ENCODE measurements at places on chromosomes 1 and 21.

GRCh38 chr1:32759521-32759981 is 57.0 kb upstream of the SYNC start:
- peak; percentile 16 for DNase-seq

DNA sequence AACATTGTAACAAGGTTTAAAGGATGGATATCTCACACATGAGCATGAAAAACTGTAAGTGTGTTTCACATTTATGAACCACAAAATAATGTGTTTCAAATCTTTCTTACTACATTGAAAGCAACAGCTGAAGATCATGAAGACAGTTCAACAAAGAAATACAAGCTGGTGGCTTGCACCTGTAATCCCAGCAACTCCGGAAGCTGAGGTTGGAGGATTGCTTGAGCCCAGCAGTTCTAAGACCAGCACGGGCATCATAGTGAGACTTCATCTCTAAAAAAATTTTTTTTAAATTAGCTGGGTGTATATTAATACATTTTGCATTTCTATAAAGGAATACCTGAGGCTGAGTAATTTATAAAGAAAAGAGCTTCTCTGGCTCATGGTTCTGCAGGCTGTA is 27.1 kb upstream of the C1orf198 start:
- DNase-seq = no peak

GRCh38 chr1:176364236-176364905 is 98.6 kb upstream of the PAPPA2 start:
- peak; percentile 8 for DNase-seq

DNA sequence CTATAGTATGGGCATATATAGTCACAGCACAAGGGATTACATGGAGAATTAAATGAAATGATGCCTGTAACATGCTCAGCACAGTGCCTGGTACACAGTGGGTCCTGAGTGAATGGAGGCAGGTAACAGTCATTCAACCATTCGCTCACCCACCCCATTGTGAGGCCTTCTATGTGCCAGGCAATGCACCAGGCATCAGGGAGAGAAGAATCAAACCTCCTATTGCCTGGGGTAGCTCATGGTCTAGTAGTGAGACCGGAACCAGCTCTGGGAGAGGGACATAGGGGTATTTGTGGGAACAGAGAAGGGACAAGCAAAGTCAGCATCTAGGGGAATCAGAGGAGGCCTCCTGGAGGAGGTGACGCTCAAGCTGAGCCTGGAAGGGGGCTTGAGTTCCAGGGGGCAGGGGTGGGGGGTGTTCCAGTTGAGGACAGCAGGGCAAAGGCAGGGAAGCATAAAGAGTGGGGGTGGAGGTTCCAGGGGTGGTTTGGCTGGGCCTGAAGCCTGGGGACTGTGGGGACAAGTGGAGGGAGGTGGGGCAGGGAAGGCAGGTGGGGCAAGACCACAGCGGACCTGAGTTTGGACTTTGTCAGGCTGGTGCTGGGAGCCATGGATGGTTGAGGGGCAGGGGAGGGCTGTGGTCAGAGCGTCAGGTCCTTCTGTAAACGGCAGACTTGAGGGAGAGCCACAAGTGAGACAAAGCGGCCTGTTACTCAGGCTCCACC is 591.6 kb downstream of the PTPRU start:
- DNase-seq = no peak

GRCh38 chr1:234923626-234924025 is 205.0 kb downstream of the TOMM20 start:
- no peak for DNase-seq

DNA sequence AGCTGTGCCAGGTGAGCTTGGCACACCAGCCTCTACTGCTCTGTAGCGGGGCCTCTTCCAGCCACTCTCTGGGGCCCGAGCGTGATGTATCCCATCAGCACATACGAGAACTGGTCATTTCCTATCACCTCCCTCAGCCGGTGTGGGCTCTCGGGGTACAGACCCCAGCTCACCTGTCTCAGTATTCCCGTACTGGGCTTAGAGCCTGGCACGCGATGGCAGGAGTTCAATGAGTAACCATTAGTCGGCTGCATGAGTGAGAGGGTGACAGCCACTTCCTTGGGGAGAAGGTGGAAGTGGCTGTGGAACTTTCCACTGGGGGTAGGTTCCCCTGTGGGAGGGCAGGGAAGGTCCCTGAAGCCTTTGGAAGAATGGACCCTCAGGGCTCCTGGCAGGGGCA is 46.1 kb downstream of the ECE1 start:
- DNase-seq = no peak

DNA sequence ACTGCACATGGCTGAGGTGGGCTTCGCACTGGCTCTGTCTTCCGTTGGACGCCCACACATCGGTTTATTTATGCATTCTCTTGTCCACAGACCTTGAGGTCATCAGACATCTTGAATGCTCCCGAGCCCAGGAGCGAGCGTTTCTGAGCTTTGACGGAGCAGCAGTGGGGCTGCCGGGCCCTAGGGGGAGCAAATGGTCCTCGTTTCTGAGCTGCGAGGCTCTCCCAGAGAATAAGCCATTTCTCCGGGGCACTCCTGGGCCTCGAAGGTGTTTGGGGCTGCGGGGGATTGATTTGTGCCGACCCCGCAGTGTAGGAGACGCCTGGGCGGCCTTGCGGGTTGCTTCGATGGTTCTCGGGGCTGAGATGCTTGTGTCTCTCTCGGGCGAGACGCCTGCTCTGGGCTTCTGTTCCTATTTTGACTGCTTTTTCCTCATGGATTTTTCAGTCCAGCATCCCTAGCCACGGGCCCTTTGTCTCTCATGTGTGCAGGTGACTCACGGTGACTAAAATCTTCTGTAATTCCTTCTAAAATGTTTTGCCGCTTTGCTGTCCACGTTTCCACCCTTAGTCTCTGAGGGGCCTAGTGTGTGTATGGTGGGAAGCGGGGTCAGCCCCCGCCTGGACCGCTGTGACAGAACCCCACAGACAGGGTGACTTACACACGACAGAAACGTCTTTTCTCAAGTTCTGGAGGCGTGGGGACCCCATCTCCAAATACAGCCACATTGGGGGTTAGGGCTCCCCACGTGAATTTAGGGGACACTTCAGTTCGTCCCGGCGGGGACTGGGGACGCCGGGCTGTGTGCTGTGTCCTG is 62.1 kb downstream of the FAAP20 start:
- peak; percentile 77 for DNase-seq

DNA sequence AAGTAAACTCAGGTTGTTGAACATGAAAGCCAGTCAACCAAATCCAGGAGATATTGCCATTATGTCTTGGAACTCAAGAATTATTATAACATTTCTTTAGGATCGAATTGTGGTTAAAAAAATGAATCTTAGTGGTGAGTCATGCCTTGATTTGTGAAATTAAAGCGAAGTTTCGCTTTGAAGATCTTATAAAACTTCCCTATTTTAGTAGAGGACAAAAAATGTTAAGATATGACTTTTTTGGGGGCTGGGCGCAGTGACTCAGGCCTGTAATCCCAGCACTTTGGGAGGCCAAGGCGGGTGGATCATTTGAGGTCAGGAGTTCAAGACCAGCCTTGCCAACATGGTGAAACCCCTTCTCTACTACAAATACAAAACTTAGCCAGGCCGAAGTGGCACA is 39.5 kb upstream of the PTBP2 start:
- no peak for DNase-seq

GRCh38 chr1:24827379-24828135 is 82.3 kb downstream of the CLIC4 start:
- no peak for DNase-seq

DNA sequence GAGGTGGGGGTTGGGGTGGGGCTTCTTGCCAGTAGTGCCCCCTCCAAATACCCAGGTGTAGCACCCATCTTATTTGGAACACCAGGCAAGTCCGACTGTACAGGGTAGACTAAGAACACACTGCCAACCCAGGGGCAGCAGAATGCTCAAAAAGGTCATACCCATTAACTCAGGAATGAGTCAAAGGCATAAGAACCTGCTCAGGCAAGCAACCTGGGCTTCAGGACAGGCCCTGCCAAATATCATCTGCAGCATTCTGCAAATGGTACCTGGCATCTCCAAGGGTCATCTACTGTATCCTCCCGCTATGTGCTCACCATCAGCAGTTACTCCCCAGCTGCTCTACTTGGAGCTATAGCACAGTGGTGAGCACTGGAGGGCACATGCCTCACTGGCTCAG is 19.4 kb downstream of the PEA15 start:
- DNase-seq = no peak

GRCh38 chr1:34918977-34919561 is 10.4 kb downstream of the DLGAP3 start:
- peak; percentile 62 for DNase-seq

DNA sequence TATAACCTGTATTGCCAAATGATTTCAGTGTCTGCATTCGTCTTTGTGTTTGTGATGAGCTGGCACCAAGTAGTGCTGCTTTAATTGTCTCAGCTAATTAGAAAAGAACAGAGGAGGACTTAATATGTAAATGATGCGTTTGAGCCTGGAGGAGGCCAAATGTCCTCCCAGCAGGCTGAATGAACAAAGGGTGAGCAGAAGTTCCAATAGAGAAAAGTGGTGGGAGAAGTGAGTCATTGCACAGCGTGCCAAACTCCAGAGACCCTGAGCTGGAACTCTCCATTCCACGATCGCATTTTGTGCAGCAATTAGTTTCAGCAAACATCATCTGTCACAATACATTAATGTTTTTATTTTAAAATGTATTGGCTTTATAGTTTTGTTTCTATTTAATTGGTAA is 17.9 kb downstream of the ETV3L start:
- no peak for DNase-seq

DNA sequence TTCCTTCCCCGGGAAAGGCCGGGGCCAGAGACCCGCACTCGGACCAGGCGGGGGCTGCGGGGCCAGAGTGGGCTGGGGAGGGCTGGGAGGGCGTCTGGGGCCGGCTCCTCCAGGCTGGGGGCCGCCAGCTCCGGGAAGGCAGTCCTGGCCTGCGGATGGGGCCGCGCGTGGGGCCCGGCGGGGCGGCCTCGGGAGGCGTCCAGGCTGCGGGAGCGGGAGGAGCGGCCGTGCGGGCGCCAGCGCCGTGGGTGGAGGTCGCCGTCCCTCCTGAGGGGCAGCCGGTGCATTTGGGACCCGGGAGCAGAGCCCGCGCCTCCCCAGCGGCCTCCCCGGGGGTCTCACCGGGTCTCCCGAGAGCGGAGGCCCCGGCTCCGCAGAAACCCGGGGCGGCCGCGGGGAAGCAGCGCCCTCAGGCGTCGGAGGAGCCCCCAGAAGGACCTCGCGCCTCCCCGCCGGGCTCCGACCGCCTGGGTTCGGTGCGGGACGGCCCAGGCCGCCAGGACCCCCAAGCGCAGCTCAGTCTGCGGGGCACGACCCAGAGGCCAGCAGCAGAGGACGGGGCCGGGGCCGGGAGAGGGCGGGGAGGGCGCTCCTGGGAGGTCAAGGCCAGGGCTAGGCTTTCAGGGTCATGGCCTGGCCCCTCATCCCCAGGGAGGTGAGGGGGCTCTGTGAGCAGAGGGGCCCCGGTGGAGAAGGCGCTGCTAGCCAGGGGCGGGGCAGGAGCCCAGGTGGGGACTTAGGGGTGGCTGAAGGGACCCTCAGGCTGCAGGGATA is 7.2 kb upstream of the SLX9 start:
- peak; percentile 33 for DNase-seq

DNA sequence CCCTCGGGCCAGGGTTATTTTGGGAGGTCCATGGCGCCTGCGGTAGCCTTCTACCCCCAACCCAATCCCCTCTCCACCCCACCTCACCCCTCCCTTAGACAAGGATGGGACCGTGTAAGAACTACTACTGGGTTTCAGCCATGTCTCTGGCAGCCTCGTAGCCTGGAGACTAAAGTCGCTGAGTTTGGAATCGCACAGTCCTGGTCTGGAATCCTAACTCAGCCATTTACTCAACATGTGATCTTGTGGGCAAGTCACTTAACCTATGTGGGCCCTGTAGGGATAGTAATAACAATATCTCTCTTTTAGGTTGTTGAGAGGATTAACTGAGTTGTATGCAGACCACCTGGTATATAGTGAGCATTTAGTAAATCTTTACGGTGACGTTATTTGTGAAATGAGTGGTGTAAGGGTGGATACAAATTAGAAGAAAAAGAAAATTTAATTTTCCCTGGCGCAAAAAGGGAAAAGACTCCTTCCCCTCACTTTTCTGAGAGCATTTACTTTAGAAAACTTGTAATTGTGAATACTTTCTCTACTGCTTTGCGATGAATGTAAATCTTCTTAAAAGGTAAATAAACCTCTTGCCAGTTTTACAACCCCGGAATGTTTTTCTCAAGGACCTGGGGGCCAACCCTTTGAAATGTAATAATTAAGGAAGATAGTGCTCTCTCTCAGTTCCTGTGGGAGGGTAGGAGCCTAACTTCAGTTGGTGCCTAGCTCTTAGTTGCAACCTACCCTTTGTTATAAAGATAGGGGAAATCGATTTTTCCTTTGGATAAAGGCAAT is 615 bp upstream of the MRPS15 start:
- no peak for DNase-seq

DNA sequence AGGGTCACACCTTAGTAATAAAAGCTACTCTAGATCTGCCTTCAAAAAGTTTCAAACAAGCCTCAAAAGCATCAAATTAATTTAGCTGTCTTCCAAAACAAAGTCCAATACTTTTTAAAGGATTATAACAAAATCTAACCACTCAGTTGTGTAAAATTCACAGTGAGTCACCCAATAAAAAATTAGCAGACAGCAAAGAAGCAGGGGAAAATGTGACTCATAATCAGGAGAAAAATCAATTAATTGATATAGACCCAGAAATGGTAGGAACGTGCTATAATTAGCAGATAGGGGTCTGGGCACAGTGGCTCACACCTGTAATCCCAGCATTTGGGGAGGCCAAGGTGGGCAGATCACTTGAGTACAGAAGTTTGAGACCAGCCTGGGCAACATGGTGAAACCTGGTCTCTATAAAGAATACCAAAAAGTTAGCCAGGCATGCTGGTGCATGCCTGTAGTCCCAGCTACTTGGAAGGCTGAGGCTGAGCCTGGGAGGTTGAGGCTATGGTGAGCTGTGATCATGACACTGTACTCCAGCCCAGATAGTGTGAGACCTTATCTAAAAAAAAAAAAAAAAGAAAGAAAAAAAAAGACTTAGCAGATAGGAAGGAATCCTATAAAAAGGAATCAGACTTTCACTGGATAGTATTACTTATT is 8.1 kb upstream of the MYOG start:
- no peak for DNase-seq

DNA sequence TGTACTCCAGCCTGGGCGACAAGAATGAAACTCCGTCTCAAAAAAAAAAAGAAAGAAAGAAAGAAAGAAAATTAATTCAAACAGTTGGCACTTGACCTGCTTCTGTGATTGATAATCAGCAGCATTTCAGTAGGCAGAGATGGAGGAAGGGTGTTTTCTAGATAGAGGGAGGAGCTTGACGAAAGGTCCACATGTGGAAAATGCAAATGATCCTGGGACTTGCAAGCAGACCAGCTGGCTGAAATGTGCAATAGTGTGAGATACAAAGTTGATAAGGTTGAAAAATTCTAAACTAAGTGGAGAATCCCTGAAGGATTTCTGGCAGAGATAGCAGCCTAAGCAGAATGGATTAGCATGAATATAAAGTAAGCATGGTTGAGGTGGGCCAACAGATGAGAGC is 4.2 kb downstream of the ELAPOR1 start:
- DNase-seq = no peak
